ENCODE measurements at places on chromosomes 1 and 21. TPM values are rescaled to one million over a fixed set of nuclear protein-coding genes. Genes with fewer than 3 reads are reported as not detected.

DNA sequence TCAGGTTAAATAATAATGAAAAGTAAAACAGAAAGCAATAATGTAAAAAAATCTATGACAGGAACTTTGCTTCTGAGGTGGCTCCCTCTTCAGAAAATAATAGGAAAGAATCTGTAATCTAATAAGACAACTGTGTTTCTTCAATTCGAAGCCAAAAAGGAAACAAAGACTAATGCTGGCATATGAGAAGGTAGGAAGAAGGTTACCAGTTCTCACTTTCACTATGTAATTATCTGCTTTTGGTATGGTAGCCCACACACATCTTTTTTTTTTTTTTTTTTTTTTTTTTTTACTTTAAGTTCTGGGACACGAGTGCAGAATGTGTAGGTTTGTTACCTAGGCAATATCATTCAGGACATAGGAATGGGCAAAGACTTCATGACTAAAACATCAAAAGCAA, 47.1 kb downstream of the COP1 start:
- H3K36me3 ChIP-seq = peaks cover 77% of the 10 kb centered on the region
- H3K4me3 ChIP-seq = no peak overlapping the region
- peaks cover 28% of the 10 kb centered on the region for H3K4me1 ChIP-seq
- DNase-seq = no peak

DNA sequence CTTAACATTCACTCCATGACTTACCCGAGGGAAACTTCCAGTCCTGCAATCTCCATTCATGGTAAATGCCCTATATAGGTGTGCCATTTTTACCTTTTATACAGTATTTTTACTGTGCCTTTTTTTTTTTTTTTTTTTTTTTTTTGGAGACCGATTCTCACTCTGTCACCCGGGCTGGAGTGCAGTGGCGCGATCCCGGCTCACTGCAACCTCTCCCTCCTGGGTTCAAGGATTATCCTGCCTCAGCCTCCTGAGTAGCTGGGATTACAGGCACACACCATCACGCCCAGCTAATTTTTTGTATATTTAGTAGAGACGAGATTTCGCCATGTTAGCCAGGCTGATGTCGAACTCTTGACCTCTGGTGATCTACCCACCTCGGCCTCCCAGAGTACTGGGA, 124.4 kb upstream of the PLPPR4 start:
- H3K4me3 ChIP-seq = no peak overlapping the region
- no peaks in the 10 kb centered on the region for H3K4me1 ChIP-seq
- no peak for DNase-seq
- H3K27me3 ChIP-seq = no peaks in the 10 kb centered on the region
- H3K36me3 ChIP-seq = no peaks in the 10 kb centered on the region
- no peak overlapping the region for H3K27ac ChIP-seq

The AK5 gene
- total RNA-seq = 1.2 TPM

The NPR1 gene
- not detected for total RNA-seq

The GNAT2 gene
- not detected for total RNA-seq

Data from activated CD8-positive, alpha-beta T cell treated with anti-CD3 and anti-CD28 coated beads, Interleukin-2, amount 10 ng/mL, durations not matched to agents 7 days and 5 days (primary cell).